ENCODE measurements at places on chromosomes 12 and 14. TPM values are rescaled to one million over a fixed set of nuclear protein-coding genes. Genes with fewer than 3 reads are reported as not detected.

DNA sequence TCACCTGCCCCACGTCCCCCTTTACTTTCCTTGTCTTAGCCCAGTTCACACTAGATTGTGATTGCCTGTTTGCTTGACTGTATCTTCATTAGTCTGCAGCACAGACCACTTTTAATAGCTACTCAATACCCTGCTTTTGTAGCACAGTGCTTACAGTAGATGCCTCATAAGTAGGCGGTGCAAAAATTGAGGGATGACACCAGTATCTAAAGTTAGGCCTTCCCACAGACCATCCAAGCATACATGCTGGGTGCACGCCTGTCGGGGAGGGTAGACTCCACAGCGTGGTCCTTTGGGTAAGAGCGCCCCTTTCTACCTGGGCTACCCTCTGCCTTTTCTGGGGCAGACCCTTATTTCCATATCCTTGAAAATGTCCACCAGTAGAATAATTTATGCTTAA lies 140.8 kb downstream of the GCH1 start:
- no peak for DNase-seq

WDR89 gene
- total RNA-seq = 13.9 TPM

GRCh38 chr14:88864198-88864597 lies 39.7 kb downstream of the TTC8 start:
- no peak for DNase-seq

DNA sequence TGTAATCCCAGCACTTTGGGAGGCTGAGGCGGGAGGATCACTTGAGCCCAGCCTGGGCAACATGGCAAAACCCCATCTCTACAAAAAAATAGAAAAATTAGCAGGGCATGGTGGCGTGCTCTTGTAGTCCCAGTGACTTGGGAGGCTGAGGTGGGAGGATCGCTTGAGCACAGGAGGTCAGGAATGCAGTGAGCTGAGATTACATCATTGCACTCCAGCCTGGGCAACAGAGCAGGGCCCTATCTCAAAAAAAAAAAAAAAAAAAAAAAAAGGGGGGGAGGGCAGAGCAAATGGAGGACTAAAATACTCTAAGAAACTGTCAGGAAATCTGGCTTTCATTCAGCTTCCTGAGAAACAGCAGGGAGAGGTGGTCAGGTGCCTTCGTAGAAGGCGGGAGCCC lies 31.7 kb upstream of the TSPAN9 start:
- DNase-seq = no peak

GRCh38 chr12:70031046-70031445 lies 206.0 kb downstream of the MYRFL start:
- no peak for DNase-seq

DNA sequence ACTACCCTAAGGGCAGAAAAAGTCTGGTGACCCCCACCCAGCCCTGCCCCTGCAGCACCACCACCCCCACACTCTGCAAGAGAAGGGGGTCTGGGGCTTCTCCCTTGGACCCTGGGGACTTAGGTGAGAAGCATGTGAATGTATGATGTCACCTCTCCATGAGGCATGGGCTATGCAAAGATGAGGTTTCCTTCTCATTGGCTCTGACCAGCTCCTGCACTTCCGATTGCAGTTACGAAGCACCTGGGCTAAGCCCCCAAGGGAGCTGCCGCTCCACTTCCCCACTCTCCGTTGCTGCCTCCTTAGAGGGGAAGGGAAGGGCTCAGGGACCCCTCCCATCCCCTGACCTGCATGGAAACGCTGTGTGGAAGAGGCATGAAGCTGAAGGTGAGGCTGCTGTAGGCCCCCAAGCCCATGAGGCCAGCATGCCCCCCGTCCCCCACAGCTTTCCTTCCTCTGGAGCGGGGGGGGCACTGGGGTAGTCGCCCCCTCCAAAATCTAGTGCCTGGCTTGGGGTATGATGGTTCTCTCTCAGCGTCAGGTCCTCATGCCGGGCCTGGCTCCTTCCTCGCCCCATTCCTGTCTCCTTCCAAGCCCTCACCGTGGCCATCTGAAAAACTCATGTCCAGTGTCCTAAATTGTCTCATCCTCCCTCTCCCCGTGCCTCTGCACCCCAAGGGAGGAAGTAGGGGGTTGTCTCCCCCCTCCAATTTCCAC lies 5.5 kb upstream of the DDX23 start:
- no peak for DNase-seq

DNA sequence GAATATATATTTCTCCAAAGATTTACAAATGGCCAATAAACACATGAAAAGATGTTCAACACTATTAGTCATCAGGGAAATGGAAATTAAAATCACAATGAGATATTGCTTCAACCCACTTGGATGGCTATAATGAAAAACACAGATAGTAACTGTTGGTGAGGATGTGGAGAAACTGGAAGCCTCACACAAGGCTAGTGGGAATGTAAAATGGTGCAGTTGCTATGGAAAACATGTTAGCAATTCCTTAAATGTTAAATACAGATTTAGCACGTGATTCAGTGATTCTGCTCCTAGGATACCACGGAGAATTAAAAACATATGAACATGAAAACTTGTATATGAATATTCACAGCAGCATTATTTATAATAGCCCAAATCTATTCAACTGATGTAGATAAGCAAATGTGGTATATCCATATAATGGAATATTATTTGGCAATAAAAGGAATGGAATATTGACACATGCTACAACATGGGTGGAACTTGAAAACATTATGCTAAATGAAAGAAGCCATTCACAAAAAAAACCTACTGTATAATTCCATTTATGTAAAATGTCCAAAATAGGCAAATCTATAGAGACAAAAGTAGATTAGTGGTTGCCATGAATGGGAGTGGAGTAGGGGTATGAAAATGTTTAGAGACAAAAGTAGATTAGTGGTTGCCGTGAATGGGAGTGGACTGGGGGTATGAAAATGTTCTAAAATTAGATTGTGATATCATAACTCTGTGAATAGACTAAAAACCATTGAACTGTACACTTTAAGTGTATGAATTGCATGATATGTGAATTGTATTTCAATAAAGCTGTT lies 227.1 kb upstream of the DDHD1 start:
- no peak for DNase-seq

- no peak for DNase-seq
These were observed 18.2 kb downstream of the CIPC start for GRCh38 chr14:77116172-77116817.

SNRPF gene
- total RNA-seq = 10.9 TPM

DNA sequence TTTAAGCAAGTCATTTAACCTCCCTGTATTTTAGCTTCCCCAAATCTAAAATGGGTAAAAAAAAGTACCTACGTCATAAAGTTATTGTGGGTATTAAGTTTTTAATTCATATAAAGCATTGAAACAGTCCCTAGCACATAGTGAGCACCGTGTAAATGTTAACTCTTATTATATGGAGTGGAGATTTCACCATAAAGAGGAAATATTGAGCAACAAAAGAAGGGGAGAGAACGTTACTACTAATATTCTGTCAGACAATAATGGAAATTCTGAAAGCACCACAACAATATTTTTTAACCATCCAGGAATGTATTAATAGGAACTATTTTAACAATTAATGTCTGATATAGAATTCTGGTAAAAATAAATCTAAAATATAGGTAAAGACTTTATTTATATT lies 7.8 kb upstream of the CD163L1 start:
- no peak for DNase-seq

GRCh38 chr12:91140026-91140931 lies 29.0 kb upstream of the LUM start:
- DNase-seq = no peak

DNA sequence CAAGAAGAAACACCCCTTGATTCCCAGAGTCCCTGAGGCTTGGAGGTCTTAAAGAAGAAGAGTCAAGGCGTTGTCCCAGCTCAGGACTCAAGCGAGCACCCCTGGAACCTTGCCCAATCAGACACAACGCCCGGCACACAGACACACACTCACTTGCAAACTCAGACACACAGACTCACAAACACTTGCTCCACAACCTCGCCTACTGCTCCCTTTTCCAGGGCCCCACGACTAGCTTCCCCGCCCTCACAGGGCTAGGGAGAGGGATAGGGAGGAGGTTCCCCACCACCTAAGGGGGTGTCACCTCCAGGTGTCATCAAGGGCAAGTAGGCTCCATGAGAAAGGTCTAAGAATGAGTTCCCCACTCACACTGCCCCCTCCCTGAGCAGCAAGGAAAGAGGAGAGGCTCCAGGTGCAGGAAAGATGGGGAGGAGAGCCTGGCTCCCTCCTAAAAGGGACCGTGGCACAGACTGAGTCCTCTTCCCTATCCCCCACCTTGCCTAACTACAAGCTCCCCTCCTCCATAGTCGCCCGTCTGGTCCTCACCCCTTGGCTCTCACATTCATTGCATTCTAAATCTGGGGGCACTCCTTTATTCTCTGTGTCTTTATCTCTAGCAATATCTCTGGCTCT lies 717 bp downstream of the WNT10B start:
- DNase-seq = no peak

GRCh38 chr14:65599375-65599774 lies 186.8 kb downstream of the FUT8 start:
- DNase-seq = no peak

DNA sequence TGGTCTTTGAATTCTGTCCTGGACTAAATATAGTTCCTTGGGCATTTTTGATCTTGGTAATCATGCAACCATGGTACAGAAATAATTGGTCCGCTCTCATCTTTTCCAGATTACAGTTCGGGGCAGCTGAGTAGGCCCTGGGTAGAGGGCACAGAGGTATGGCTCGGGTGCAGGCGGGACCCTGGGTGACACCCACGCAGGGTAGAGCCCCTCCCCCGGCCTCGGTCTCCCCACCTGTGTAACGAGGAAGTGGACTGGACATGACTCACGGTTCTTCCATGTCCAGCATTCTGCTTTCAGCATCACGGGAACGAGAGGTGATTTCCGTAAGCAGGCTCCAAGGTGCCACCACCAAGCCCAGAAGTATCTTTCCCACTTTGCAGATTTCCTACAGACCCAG lies 91.0 kb upstream of the DIO3 start:
- DNase-seq = no peak

GRCh38 chr14:97544571-97544970 lies 747.4 kb downstream of the VRK1 start:
- no peak for DNase-seq

LLPH gene
- total RNA-seq = 16.5 TPM

ZNF26 gene
- total RNA-seq = 14.3 TPM

DNA sequence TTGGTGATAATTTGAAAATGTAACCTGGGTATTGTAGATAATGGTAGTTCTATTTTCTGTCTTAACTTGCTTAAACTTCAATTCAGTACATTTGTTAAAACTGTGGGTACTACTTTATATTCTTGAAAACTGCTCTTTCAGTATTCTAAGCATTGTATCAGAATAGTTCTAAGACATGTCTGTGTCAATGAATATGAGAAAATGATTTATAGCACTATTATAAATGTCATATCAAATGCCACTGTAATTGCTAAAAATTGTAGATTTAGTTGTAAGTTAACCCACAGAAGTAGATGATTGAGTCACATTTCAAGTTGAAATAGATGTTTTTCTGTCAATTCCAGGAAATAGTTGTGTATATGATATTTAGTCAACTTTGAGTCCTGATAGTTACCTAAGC lies 2.4 kb downstream of the NAA30 start:
- DNase-seq = no peak

Measured in mucosa of gallbladder (tissue), 1 donor.